GM18507 (cell line): ENCODE measurements at places on chromosomes 11 and 22.

DNA sequence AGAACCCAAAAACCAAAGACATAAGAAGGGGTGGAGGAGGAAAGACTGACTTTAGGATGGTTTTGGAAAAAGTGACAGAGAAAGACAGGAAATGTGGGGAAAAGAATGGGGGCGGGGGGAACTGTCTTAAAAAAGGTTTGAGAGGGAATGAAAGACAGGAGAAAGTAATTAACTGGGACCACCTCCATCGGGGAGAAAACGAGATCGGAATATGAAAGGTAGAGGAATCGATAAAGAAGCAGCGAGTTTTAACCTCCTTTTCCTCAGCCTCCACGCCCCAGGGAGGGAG is 524 bp downstream of the MTMR2 start:
- DNase-seq, result no peak

GRCh38 chr11:43984519-43985385 is 42.3 kb downstream of the C11orf96 start:
- DNase-seq, result no peak

DNA sequence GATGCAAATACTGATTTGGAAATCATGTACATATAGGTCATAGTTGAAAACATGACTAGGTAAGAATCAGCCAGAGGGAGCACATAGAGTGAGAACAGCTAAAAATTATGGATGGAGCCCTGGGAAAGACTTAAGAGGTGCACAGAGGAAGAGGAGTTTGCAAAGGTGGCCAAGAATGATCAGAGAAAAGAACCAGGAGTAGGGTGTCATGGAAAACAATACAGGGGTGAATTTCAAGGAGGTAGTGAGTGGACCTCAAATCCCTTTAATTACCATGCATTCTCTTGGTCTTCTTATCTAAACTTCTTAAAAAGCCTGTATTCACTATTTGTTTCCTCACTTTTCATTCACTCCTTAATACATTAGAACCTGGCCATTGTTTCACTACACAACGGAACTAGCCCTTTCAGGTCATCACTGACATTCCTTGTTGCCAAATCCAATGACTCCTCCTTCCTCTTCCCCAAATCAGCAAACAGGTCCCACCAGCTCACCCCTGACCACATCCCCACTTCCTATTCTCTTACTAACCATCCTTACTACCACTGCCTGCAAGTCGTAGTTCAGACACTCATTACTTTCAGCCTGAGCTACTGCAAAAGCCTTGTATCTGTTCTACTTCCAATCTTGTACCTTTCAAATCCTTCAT is 22.6 kb downstream of the BUD13 start:
- DNase-seq, result no peak

- DNase-seq, result no peak
Observed at GRCh38 chr11:57475191-57475590, 14.9 kb downstream of the RTN4RL2 start.

GRCh38 chr11:11660363-11660740 is 38.5 kb upstream of the GALNT18 start:
- DNase-seq, result no peak

DNA sequence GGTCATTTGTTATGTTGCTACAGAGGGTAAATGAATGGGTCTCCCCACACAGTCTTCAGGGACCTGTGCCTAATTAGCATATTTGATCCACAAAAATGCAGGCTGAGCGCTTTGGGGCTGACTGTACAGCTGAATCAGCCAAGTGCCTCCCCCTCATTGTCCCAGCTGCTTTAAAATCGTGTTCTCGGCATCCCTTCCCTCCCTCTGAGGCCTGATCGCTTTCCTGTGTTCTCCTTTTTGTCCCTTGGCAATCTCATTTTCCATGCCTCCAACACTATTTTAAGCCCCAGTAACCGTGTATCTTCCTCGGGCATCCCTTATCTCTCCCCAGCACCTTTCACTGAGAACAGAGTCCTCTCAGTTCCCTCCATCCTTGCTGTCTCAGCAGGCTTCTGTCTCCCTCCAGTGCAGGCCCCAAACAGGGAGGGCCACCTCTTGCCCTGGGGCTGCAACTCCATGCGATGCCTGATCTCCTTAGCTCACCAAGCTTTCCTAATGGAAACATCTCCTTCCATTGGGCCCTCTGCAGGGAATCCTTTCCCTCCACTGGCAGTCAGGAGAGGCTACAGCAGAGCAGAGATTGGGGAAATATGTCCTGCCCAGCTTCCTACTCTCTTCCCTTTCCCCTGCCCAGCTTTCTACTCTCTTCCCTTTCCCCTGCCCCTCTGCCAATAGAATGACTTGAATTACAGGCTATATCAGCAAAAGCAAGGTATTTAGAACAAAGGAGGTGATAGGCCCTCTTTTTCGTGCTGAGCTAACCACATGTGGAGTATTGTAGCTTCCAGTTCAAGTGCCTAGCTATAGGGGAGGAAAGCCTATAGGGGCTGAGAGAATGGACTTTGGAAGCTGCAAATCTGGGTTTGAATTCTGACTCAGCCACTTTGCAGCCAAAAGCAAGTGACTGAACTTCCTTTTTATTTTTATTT is 13.8 kb downstream of the UQCR10 start:
- no peak for DNase-seq

DNA sequence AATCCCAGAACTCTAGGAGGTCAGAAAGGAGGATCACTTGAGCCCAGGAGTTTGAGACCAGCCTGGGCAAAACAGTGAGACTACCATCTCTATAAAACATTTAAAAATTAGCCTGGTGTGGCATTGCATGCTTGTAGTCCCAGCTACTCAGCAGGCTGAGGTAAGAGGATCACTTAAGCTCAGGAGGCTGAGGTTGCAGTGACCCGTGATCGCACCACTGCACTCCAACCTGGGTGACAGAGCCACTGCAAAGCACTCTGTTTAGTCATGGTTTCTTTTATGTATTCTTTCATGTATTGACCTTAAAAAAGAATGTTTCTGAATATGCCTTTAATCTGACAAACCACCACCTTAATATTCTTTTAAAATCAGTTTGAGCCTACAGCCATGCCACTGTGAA is 52.2 kb downstream of the BIRC2 start:
- DNase-seq, result no peak

- no peak for DNase-seq
Observed at GRCh38 chr22:49151256-49152126, 676.2 kb downstream of the BRD1 start.

DNA sequence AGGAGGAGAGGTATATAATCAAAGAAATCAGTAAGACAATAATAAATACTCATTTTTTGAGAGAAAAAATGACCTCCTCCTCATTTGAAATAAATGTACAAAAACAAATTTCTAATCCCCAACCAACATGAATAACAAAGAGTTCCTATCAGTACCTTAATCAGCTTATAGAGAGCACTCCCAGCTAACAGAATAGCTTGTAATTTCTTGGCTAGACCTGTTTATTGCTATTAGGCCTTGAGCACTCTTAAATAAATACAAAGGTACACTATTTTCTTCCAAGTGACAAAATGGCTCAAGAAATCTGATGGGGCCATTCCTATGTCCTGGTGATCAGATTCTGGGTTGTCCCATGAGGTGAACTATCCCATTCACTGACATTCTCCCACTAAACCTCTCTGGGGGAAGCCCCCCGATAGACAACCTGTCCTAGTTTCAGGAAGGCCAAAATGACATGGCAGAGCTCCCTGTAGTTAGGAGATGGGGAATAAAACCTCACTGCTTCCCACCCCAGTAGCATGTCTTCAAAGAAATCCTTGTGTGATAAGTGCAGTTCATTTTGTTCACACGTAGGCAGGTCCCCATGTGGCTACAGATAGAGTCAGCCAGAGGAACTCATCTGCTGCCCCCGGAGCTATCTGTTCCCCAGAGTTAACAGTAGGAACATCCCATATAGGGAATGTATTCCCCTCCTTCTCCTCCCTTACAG is 385.7 kb downstream of the SOX6 start:
- no peak for DNase-seq

DNA sequence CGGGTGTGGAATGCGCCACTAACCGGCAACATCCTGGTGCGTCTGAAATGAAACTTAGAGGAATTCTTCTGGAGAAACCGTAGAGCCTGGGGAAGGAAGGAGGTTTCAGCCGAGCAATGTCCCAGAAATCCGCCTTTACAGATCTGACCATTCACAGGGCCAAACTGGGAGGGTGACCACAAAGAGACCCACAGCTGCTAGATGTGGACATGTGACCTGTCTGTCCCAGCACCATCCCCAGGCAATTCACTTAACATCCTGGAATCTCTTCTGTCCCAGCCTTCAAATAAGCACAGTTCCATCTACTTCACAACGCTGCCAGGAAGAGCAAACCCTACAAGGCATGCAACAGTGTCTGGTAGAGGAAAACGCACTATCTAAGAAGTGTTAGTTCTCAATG is 9.8 kb downstream of the MCAT start:
- DNase-seq, result no peak

- no peak for DNase-seq
Observed at GRCh38 chr22:29266564-29267461, 968 bp downstream of the RHBDD3 start.

- DNase-seq, result no peak
Observed at GRCh38 chr11:12989428-12990161, 19.5 kb upstream of the RASSF10 start.

- no peak for DNase-seq
Observed at GRCh38 chr11:122149202-122149601, 33.2 kb upstream of the BLID start.

DNA sequence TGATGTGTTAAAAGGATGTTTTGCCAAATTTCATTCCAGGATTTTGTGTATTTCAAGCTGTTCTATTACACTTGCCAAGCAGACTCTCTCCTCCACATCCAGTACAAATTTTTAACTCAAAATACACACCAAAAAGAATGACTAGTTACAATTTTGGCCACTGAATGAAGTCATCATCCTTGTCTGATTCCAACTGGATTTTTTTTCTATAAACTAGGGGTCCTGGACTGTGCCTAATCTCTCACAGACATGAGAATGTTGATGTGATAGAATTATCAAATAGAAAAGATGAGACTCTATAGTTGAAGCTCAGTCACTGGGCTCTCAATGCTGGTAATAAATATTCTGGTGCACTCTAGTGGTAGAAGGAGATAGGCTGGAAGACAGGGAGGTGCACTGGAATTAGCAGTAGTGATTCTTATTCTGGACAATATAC is 85.8 kb downstream of the FANCF start:
- no peak for DNase-seq

- no peak for DNase-seq
Observed at GRCh38 chr11:128720522-128720985, 26.7 kb downstream of the FLI1 start.

GRCh38 chr11:63775191-63775590 is 6.6 kb upstream of the ZFTA start:
- no peak for DNase-seq

DNA sequence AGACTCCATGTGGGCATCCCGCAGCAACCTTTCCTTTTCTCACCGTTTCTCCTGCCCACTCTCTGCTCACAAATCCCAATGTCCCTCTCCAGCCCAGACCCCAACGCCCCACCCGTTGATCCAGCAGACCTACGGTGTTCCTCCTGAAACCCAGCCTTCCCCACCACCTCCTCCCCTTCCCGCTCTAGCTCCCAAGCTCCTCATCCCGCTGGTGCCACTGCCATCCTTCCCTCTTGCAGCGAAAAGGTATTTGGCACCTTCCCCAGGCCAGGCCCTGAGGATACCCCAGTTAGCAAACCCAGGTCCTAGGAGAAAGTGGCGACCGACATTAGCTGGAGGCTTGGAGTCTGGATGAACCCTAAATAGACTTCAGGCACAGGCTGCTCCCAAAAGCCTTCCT is 84.0 kb upstream of the RTL6 start:
- no peak for DNase-seq

- no peak for DNase-seq
Observed at GRCh38 chr11:63165706-63166310, 21.8 kb upstream of the SLC22A24 start.

DNA sequence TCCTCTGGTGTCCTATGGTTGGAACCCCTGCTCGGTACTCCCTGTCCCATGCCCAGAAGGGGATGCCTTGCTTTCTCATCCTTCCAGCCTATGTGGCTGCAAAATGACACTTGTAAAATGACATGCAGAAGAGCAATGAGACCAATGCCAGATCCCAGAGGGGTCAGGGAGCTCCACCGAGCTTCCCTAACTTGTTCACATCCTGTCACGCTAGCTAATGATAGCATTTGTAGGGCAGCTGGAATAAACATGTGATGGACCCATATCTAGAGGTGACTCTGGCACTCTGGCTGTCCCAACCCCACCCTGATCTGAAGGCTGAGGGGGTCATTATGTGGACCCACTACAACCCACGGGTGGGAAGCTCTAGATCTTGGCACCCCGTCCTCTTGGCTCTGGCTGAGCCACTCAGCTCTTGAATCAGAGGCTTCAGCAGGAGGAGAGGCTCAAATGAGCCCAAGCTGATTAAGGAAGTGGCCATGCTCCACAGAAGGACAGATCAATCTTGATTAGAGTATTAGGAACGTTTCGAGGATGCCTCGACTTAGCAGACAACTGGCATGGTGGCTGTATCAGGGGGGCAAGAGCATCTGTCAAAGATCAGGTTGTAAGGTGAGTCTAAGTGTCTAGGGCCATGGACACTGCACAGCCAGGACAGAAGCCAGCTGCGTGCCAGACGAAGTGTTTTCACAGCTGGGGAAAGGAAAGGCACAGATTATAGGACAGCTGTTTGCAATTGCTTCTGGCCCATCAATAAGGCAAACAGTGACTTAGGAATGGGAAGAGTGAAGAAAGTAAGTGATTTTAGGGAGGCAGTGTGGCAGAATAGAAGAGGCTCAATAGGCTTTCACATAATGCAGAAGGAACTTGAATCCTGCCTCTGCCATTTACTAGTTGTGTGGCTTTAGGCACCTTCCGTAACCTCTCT is 182.8 kb downstream of the KIRREL3 start:
- no peak for DNase-seq

DNA sequence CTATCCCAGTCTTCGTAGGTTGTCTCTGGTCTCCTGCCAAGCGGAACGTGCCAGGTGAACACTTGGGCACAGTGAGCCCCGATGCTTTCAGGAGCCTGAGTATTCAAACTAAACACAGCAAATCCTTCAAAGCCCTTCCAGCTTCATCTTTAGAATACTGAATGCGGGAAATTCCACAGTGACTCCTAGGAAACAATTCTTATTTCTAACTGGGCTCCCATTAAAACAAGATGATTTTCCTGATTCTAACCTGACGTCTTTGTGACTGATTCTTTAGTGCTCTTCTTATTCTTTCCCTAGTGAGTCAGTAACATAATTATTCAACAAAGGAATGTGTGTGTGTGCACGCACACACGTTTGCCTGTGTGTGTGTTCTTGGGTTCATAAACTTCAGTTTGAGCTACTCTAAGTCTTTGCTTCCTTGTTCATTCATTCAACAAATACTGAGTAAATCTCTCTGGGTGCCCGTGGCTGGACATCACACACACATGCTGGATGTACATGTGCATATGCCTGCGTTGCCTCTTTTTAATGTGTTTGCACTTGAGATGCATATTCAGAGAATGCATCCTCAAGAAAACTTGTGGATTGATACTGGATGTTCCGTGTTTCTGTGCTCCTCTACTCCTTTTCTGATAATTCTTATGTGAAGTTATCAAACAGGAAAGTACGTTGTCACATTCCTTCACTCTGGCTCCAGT is 134.5 kb downstream of the WNT7B start:
- no peak for DNase-seq

DNA sequence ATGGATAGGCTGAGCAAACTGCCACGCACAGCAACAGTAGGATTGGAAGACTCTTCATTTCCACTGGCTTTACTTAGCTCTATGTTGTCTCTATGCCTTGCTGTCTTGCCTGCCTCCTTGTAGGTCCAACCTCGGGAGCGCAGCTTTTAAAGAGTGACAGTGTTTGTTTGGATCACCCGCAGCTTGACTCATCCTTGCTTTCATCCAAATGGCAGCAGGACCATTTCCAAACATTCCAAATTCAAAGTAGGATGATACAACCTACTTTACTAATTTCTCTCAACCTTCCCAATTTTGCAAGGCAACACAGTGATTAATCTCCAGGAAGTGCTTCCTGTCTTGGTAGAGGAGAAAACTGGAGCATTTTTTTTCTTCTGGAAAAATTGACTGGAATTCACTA is at the start of gene MMP3:
MMP3 (minus strand) TSS at position 121 of the 400 bp plus-strand sequence; CDS start at position 58, 63 bp downstream.
- no peak for DNase-seq
